HEK293T (cell line): ENCODE measurements at places on chromosomes 3 and 15.
A peak's percentile ranks its signal among the peaks of the same experiment; 100 is the strongest.

DNA sequence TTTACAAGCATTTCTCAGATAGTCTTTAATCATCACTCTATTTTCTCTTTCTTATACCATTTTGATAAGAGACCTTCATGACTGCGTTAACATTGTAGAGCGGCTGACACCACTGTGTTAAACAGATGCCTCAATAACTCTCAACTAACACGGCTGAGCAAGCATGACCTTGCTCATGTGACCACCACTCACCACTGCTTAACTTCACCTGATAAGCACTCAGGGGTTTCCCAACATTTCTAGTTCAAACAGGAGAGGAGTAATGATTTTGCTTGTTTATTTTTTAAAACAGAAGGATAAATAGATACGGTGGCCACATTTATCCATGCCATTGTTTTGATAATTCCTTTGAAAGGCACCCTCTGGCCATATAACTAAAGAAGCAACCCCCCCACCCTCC is 37.7 kb upstream of the TMEM45A start:
- no peak for DNase-seq

DNA sequence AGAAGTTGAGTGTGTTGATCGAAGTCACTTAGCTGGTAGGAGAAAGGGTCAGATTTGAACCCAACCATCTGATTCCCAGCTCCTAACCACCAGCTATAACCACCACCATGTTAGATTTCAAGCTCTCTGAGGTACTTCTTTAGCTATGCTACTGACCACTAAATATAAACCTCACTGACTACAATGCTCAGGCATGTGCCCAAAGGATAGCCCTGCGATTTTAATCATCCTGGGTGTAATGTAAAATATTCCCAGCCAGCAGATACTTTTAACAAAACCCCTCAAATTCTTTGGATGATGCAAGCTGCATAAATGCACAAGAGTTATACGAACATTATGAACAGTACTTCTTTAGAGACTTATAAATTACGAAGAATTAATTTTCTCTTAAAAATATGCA is 115.2 kb upstream of the TSC22D2 start:
- DNase-seq: no peak

DNA sequence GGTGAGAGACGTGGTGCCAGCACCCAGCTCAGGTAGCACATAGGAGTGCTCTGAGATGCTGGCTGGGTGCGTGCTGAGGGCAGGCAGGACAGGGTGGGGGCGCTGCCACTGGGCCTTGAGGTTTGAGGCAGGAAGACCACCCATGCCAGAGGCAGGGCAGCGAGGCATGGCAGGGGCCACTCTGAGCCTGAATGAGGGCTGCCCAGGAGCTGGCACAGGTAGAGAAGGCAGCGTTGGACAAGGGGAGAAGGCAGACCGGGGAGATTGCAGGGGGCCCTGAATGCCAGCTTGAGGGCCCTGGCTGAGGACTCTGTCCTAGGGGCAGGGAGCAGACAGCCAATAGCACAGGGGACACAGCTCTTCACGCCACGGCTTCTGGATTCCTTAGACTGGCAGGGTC is 50.2 kb downstream of the ADAMTS7 start:
- no peak for DNase-seq

- no peak for DNase-seq
Observed at GRCh38 chr3:166302331-166302730, 465.1 kb upstream of the BCHE start.

DNA sequence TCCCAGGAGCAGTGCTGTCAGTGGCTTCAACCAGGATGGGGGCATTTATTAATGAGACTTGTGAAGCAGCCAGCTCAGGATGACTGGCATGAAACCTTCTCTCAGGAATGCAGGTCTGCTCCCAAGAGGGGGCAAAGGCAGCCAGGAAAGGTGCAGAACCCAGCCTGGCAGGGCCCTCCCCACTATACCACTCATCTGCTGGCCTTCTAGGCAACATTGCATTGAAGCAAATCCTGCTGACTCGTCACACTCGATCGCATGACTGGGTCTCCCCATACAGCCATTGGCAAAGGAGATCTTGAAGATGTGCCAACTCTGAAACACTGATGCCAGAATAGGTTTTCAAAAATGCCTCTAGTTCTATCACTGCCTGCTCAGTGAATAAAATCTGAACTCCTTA is 65.7 kb upstream of the CMTM7 start:
- DNase-seq: no peak

DNA sequence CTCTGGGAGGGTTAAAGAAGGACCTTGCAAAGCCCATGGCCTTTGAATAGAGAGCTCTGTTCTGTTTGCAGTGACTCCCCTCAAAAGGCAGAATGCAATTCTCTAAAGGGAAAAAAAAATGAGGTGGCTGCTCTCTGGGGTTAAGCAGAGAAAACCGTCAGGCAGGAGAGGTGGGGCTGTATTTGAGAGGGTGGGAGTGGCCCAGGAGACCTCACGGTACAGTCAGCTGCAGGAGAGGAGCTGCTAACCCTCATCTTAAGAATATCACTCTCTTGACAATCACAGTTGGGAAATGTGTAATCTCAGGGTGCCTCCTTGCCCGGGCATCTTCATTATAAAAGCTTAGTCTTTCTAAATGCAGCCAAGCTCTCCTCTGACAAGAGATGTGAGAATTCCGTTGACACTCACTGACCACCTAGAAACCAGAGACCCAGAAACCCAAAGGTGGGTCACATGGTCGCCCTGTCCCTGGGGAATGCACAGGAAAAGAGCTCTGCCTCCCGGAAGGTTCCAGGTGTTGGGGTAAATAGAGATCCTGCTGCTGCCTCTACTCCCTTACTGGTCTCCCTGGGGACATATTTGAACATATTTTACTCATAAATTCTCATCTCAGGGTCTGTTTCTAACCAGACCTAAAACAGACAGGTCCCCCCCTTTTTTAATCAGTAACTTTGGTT is 159.1 kb upstream of the CTDSPL start:
- no peak for DNase-seq

GRCh38 chr3:138833899-138834595 is 681 bp downstream of the PIK3CB start:
- DNase-seq: peak; percentile 55
